Fibroblast of upper back skin (primary cell): ENCODE measurements at places on chromosomes 1 and 21.

DNA sequence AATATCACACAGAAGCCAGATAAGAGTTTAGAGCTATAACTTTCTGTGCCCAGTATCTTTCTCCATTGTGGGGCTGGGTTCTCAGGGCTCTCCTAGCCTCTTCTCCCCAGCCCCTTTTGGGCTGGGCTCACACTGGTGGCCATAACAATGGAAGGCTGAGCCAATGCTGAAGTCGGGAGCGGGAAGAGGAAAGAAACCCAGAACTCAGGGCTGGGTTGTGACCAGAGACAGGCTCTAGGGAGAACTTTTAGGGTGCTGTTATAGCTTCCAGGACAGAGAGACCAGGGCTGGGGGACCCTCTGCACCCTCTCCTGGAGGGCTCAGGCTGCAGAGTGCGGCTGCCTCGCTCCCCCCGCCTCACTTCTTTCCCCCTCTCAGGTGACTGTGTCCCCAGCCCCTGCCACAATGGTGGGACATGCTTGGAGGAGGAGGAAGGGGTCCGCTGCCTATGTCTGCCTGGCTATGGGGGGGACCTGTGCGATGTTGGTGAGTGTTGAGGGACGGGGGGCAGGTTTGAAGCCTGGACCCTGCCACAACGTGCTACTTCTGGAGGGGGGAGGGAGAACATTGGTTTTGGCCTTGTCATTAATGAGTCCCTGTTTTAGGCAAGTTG lies 14.1 kb downstream of the BCAN start:
- DNase-seq = no peak

- no peak for DNase-seq
Observed at GRCh38 chr1:17933971-17934370, 173.6 kb upstream of the IGSF21 start.

GRCh38 chr1:8416881-8417280 lies 99.0 kb downstream of the SLC45A1 start:
- no peak for DNase-seq

- no peak for DNase-seq
Observed at GRCh38 chr1:218494449-218494852, 149.3 kb downstream of the TGFB2 start.

- DNase-seq = no peak
Observed at GRCh38 chr1:200081969-200082245, 54.4 kb downstream of the NR5A2 start.

DNA sequence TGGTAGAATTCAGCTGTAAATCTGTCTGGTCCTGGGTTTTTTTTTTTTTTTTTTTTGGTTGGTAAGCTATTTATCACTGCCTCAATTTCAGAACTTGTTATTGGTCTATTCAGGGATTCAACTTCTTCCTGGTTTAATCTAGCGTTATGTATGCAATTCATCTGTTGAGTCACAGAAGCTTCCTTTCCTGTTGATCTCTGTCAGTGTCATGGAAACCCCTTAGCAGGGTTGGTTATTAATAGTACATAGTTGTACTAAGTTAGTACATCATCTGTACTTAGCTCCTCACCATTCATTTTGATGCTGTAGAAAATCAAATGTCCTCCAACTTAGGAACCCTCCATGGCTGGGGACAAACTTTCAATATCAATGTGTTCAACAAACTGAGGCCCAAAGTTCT lies 51.0 kb upstream of the BARHL2 start:
- DNase-seq = no peak

GRCh38 chr1:12414444-12415018 lies 184.7 kb downstream of the VPS13D start:
- DNase-seq = no peak

GRCh38 chr21:41957991-41958766 lies 4.4 kb upstream of the C2CD2 start:
- DNase-seq = peak; percentile 95

DNA sequence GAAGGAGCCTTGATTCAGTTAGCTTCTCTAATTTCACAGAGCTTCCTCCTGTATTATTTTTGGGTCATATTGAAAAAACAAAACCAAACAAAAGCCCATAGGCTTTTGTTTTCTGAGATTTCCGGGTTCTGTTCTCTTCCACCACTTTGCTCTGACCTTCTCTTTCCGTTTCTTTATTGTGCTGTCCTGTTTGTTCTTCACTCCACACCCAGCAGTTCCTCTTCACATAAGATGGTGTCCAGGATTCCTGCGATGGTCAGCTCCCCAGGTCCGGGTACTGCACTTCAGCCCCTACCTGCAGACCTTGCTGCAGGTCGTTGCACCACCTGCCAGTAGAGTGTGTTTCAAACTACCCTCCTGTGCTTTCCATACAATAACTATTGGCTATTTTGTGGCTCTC lies 44.6 kb downstream of the GLUL start:
- no peak for DNase-seq

GRCh38 chr1:67723620-67724019 lies 38.6 kb downstream of the GADD45A start:
- DNase-seq = peak; percentile 28

- no peak for DNase-seq
Observed at GRCh38 chr1:154347961-154348360, 22.6 kb downstream of the ATP8B2 start.

DNA sequence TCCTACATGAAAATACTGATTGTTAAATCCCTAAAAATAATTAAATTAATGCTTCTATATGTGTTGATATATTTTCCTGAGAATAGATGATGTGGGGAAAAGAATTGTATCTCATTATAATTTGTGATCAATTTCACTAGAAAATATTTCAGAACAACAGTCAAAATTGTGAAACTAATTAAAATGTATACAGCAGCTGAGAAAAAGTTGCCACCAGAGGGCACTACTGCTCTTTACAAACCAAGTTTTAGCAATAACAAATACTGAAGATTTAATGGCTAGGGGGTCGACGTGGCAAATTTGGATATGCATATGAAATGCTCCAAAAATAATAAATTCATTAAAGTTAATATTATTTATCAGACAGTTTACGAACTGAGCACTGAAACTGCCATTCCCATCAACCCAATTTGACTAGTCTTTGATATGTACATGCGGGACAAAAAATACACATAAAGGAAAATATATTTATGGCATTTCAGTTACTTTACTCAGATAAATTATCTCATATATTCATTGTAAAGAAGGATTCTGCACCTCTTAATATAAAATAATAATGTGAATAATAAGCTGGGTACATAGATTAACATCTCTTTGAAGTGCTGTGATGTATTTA lies 96.3 kb upstream of the TMPRSS15 start:
- peak; percentile 58 for DNase-seq

- peak; percentile 50 for DNase-seq
Observed at GRCh38 chr1:13965770-13966398, 265.9 kb downstream of the PRDM2 start.

GRCh38 chr1:111192658-111193519 lies 7.6 kb downstream of the DENND2D start:
- no peak for DNase-seq

- DNase-seq = no peak
Observed at GRCh38 chr1:186112280-186112679, 262.8 kb downstream of the TPR start.

GRCh38 chr1:24302209-24302611 lies 16.9 kb upstream of the GRHL3 start:
- DNase-seq = peak; percentile 16

GRCh38 chr1:233523047-233523446 lies 90.9 kb upstream of the KCNK1 start:
- no peak for DNase-seq

GRCh38 chr1:5067246-5067645 lies 412.8 kb downstream of the AJAP1 start:
- DNase-seq = no peak

- DNase-seq = no peak
Observed at GRCh38 chr1:162300057-162300917, 76.4 kb downstream of the SPATA46 start.

GRCh38 chr1:165116732-165117131 lies 239.8 kb downstream of the LMX1A start:
- DNase-seq = peak; percentile 92

DNA sequence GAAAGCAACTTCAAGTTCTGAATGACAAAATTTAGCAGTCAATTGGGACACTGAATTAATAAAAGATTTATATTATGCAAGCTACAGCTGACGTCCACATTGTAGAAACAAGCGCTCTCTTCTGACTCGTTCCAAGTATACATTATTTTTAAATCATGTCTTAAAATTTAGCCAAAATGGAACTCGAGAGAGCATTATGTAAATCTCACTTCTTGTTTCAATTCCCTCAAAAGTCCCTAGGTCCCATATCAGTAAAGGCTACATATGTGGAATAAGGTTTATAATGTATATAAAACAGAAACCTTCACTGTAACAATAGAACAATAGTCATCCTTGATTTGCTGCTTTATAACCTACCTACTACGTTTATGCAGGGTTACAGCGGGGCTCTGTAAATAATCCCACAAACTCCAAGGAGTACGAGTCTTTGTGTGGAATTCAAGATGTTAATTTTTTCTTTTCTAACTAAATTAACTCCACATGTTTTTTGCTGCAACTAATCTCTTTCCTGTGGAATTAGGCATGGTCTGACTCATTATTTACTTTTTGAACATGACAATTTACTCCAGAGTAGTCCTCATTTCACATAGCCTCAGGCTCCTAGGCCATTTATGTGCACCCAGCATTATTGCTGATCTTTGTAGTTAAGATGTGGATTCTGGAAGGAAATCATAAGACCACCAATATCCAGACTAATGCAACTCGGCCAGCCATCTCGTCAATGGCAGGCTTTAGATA lies 785.1 kb downstream of the LTN1 start:
- DNase-seq = peak; percentile 84

DNA sequence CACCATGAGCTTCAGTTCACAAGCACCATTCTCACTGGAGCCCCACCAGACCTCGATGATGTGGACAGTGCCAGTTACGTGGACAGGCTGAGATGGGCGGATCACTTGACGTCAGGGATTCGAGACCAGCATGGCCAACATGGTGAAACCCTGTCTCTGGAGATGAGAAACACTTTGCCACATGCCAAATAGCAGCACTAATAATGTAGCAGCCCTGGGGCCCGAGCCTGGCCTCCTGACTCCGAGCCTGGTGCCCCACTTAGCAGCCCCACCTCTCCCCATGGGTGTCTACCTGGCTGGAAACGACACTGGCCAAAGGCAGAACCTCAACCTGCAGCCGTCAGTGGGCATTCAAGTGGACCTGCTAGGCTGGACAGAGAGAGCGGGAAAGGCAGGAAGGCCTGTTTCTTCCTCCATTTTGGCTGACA lies 129.1 kb downstream of the TOMM20 start:
- DNase-seq = no peak

DNA sequence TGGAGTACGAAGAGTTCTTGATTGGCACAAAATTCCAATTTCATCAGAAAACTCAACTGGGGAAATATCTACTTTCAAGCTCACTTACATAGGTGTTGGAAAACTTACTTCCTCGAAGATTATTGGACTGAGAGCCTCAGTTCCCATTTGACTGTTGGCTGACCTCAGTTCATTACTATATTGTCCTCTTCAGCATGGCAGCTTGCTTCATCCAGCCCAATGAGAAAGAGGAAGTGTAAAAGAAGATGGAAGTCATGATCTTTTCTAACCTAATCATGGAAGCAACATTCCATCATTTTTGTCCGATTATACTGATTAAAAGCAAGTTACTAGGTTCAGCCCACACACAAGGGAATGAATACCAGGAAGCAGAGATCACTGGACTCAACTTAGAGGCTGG lies 49.4 kb downstream of the HSD3B1 start:
- no peak for DNase-seq

- DNase-seq = no peak
Observed at GRCh38 chr1:115303364-115303763, 34.7 kb downstream of the NGF start.

DNA sequence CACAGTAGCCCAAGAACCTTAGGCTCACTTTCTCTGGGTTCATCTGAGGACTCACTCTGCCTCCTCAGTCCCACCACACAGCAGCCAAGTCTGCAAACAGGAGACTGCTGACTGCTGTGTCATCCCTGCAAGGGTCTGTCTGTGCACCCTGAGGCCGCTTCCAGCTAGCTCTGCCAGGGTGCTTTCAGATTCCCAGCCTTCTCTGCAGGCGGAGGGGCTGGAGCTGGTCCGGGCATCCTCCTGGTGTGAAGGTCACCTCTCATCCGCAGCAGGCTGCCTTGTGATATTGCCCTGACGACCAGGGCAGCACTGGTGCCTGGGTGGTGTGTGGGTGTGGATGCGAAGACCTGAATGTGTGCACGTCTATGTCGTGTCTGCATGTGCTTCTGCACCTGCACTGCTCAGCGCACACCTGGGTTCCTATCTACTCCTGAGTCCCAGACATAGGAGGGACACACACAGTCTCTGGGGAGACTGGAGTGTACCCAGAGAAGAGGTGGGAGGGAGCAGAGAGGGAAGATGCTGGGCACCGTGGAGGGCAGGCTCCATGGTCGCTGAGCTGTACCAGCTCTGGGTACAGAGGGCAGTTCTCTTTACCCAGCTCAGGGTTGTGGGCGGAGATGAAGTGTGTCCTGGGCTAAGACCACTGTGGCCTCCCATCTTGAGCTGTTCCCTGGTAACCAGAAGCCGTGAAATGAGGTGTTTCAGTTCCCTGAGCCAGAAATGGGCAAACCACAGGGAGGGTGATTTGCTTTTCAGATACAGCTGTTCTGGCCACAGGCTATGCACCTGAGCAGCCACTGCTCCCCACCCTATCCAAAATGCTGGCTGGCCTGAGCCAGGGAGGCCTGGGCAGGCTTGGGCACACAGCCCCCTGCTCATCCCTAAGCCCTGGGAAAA lies 160.9 kb upstream of the CSF3R start:
- DNase-seq = no peak

DNA sequence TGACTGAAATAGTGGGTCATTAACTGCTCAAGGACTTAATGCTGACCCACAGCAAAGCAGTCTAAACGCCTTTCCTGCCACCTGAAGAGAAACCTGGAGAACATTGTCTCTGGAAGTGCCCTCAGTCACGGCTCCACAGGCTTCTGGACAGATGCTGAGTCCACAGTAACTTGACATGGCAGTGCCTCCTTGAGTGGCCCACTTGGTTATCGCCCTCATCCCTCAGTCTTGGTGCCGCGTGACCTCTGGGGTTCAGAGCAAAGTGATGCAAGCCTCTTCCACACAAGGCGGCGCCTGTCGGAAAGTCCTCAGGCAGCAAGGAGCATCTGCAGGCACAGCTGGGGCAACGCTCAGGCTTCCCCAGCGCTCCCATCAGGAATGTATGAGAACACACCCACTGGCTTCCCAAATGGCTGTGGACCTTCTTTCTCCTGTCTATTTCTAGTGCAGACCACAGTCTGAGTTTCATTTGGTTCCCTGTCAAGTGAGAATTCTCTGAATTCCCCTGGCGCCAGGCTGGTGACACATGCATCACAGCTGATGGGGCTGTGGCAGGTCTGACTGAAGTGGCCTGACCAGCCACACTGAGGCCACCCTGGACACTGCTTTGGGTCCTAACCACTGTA lies 13.0 kb upstream of the ANGPTL7 start:
- peak; percentile 65 for DNase-seq

GRCh38 chr1:216555653-216556052 lies 132.4 kb upstream of the USH2A start:
- DNase-seq = no peak

- DNase-seq = no peak
Observed at GRCh38 chr1:243390162-243390791, 134.4 kb downstream of the SDCCAG8 start.

DNA sequence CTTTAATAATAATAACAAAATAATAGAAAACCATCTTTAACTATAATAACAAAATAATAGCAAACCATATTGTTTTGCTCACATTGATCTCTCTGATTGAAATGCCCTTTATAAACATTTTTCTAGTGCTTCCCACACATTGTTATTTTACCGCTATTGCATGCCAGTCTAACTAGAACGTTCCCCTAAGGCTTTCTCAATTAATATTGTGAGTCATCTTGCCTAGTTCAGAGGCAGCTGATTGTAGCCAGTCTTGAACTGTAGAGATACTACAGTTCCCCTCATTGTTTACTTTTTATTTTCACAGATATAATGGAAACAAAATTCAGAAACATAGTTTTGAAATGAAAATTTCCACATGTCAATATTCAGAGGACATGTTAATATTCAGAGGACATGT lies 192.3 kb upstream of the ADGRL4 start:
- DNase-seq = peak; percentile 23
